M059J (cell line): ENCODE measurements at places on chromosomes 13 and 19. TPM values are rescaled to one million over a fixed set of nuclear protein-coding genes. Genes with fewer than 3 reads are reported as not detected.

DNA sequence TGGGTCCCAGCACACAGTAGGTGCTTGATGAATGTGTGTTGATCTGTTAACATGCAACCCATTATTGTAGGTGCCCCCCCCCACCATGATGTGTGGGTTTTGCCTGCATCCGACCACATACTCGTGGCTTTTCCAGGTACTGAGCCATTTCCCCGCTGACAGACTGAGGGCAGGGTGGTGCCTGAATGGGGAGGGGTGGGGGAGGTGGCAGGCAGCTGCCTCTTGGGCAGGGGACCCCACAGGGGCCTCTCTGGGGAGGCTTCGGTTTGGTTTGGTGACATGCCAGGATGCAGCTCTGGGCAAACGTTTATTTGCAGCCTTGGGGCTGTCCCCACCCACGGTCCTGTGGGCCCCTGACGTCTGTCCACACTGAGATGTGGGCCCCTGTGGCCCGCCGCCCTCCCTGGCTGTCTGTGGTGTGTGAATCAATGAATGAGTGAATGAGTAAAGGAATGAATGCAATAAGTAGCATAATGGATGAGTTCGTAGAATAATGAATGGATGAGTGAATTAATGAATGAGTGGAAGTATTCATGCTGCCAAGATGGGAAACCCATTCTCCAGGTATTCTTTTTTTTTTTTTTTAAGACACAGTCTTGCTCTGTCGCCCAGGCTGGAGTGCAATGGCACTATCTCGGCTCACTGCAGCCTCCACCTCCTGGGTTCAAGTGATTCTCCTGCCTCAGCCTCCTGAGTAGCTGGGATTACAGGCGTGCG lies 9.0 kb upstream of the JUND start:
- DNase-seq = no peak

DNA sequence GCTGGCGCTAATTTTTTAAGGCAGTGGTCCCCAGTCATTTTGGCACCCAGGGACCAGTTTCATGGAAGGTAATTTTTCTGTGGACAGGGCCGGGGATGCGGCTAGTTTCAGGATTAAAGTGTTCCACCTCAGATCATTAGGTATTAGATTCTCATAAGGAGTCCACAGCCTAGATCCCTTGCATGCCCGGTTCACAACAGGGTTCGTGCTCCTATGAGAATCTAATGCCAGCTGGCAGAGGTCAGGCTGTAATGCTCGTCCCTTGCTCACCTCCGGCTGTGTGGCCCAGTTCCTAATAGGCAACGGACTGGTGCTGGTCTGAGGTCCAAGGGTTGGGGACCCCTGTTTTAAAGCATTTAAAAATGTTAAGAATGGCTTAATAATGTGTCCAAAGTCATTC lies 54.1 kb downstream of the GPC6 start:
- DNase-seq = no peak

DNA sequence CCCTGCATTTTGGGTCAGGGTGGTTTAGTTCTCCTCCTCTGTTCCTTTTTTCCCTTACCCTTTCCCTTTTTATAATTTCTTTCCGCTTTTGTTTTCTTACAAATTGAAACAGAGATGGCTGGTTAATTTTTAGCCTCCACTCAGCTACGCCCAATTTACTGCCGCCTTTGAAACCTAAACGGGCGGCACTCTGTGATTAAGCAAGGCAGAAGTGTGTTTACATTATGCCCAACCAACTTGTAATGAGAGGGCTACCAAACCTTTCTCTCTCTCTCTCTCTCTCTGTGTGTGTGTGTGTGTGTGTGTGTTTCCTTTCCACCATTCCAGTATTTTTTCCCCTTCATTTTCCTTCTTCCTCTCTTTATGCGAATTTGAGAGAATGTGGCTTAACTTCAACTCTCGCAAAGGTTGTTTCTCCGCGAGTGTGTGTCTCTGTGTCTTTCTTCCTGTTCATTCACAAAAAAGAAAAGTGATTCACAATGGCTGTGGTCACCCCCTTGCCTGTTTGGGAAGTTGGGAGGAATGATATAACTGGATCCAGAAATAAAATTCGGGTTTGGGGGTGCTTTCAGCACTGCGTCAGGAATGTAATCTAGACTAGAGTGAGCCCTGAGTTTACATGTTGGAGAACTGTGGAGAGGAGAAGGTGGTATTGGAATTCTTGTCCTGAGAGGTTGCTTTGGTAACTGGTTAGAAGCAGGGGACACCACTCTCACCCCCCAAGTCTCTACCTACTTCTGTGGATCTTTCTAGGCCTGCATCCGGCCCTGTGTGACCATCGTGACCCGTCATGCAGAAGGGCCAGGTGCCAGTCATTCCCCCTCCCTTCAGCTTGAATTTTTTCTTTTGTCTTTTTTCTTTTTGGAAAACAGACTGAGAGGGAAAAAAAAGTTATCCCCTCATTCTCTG lies 31.4 kb downstream of the NFIX start:
- peak; percentile 89 for DNase-seq

GRCh38 chr19:1632462-1633268 lies 19.8 kb downstream of the TCF3 start:
- no peak for DNase-seq

DNA sequence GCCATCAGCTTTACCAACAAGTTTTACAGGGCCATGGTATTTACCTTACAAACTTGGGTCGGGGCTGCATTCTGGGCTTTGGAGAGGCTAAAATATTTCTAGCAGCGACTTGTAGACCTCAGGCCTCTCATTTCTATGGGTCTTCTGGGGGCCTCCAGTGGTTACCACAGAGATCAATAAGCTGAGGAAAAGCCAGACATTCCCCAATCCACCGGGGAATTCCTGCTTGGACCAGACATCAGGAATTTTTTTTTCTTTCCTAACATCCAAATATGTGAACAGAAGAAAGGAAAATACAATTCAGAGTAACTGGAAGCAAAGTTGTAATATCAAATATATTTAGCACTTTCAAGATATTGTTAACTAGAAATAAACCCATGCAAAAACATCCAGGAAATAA lies 1.5 kb downstream of the DZIP1 start:
- no peak for DNase-seq

- peak; percentile 7 for DNase-seq
Measured at GRCh38 chr13:83780227-83780626, 102.0 kb downstream of the SLITRK1 start.

- DNase-seq = no peak
Measured at GRCh38 chr13:26255691-26256277, 1.9 kb downstream of the CDK8 start.

- no peak for DNase-seq
Measured at GRCh38 chr19:15399635-15400034, 19.2 kb downstream of the AKAP8L start.

GRCh38 chr19:12085074-12085818 lies 20.7 kb downstream of the ZNF844 start:
- peak; percentile 9 for DNase-seq

DNA sequence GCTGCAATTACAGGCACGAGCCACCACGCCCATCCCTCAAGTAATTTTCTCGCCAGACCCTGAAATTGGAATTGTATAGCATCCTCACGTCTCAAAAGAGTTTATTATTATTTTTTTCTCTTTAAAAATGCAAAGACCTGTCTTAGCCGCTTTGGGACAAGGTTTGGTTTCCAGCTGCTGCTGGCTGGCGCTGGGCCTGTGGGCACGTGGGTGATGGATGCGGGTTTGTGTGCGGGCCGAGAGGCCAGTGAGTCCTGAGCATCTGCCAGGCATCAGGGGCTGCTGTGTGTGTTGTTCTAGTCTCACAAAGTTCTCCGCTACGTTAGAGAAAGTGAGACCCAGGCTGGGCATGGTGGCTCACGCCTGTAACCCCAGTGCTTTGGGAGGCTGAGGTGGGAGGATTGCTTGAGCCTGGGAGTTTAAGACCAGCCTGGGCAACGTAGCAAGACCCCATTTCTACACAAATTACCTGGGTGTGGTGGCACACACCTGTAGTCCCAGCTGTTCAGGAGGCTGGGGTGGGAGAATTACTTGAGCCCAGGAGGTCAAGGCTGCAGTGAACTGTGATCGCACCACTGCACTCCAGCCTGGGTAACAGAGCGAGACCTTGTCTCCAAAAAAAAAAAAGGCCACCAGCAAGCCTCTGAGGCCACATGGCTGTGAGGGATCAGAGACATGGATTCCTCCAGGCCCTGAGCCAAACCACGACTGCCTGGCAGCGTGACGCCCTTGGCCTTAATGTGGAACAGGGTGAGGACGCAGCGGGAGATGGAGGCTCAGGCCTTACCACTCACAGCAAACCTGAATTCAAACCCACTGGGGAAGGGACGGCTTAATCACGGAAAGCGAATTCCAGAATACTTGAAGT lies 4.7 kb upstream of the TMPRSS9 start:
- DNase-seq = peak; percentile 47

- no peak for DNase-seq
Measured at GRCh38 chr13:59487883-59488282, 675.8 kb downstream of the DIAPH3 start.

GRCh38 chr13:31200637-31200971 lies 829 bp downstream of the B3GLCT start:
- DNase-seq = peak; percentile 43

GRCh38 chr13:32905864-32906180 lies 110.4 kb upstream of the KL start:
- DNase-seq = peak; percentile 27

GRCh38 chr19:36527873-36528193 lies 238 bp downstream of the ZNF260 start:
- no peak for DNase-seq

- peak; percentile 4 for DNase-seq
Measured at GRCh38 chr13:65926750-65927171, 1303.4 kb downstream of the PCDH9 start.

DNA sequence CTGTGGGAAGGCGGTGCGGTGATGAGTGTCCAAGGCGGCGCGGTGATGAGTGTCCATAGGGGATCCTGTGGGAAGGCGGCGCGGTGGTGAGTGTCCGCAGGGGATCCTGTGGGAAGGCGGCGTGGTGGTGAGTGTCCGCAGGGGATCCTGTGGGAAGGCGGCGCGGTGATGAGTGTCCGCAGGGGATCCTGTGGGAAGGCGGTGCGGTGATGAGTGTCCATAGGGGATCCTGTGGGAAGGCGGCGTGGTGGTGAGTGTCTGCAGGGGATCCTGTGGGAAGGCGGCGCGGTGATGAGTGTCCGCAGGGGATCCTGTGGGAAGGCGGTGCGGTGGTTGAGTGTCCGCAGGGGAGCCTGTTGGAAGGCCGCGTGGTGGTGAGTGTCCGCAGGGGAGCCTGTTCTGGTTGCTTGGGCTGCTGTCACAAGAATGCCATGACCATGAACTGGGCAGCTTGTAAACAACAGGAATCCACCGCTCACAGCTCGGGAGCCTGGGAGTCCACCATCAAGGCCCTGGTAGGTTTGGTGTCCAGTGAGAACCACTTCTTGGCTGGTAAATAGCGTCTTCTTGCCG lies 21.4 kb downstream of the TFDP1 start:
- no peak for DNase-seq

DNA sequence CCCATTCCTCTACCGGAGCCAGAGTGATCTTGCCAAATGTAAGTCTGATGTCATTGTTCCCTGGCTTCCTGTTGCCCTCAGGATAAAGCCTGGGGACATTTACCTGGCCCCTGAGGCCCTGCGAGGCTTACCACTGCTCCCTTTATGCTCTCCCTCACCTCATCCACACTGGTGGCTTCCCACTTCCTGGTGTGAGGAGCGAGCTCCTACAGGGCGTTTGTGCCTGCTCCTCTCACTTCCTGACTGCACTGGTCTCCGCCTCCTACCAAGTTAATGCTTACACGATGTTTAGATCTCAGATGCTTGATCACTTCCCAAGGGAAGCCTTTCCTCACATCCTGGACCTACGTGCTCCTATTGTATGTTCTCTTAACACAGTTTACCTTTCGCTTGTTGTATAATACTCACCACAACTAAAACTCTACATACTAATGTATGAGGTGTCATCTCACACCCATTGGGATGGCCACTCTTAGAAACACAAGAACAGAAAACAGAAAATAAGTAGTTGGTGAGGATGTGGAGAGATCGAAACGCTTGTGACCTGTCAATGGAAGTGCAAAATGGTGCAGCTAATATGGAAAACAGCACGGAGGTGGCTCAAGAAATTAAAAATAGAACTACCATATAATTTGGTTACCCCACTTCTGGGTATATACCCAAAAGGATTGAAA lies 177.6 kb downstream of the SHISA2 start:
- DNase-seq = peak; percentile 12

- no peak for DNase-seq
Measured at GRCh38 chr19:58385891-58386575, 1.0 kb upstream of the RPS5 start.

- DNase-seq = no peak
Measured at GRCh38 chr19:41455936-41456335, 13.0 kb downstream of the ERICH4 start.

- no peak for DNase-seq
Measured at GRCh38 chr19:3576696-3577443, 4.1 kb downstream of the HMG20B start.

GRCh38 chr19:40286235-40286970 lies 1.3 kb upstream of the AKT2 start:
- no peak for DNase-seq

- DNase-seq = no peak
Measured at GRCh38 chr13:52925251-52925650, 76.8 kb upstream of the PCDH8 start.

DNA sequence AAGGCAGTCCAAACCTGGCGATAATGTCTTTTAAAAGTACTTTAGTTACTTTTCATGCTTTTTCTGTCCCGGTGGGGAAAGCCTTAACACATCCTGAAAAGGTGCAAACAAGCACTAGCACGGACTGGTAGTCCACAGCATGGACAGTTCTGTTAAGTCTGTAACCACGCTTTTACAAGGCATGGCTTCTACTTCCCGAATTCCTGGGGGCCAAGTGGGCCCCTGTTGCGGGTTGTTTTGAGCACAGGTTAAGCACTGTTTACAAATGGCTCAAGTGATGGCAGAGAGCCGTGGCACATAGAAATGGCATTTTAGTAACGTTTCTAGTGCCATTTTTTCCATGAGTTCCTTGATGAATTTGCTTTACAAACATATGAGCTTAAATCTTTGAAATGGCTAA lies 37.6 kb downstream of the ZNF493 start:
- DNase-seq = peak; percentile 7

The PEX11G gene
- 0.20 and 0.74 TPM in 2 replicates for total RNA-seq

The IRGC gene
- not detected in 2 replicates for total RNA-seq

The ZNF845 gene
- 8.3 and 13.6 TPM in 2 replicates for total RNA-seq

The DACT3 gene
- total RNA-seq = 0.52 and 1.4 TPM in 2 replicates

The SIGLEC9 gene
- total RNA-seq = 0.27 TPM in 1 of 2 replicates, not detected in the other
